ENCODE measurements at places on chromosomes 12 and 14.

GRCh38 chr12:52703878-52704277, 554 bp upstream of the KRT77 start:
- no peak for DNase-seq

DNA sequence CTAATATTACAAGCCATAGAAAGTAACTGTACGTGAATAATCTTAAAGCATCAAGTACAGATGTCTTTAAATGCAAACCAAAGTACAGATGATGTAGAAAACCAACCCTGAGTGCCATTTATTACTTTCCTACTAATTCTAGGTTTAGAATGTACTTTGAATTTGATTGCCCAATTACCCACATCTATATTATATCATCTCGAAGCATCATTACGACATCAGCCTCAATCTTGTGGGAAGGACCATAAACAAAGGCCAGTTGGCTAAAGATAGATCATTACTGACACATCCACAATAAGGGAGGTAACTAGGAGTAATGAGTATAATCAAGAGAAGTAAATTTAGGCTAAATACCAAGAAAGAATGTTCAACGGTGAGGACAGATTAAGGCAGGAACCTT, 478.9 kb downstream of the BCAT1 start:
- no peak for DNase-seq

GRCh38 chr12:45017916-45018315, 33.0 kb downstream of the DBX2 start:
- DNase-seq, result no peak

DNA sequence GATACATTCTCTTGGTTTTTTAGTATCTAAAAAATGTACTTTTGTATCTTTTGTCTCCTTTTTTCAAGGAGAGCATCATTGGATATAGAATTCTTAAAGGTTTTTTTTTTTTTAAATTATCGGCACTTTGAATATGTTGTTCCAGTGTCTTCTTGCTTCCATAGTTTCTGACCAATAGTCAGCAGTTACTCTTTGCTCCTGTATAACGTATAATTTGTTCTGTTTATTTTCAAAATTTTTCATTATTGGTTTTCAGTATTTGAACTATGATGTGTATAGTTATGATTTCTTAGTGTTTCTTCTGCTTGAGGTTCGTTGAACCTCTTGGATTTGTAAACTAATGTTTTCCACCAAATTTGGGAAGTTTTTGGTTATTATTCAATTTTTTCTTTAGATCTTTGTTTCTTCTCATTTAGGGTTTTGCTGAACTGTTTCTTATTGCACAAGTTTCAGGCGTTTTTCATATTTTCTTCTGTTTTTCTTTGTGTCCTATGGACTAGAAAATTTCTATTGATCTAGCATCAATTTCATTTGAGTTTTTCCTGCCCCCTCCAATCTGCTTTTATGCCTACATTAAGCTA, 93.9 kb downstream of the PLBD1 start:
- DNase-seq, result peak; percentile 5

GRCh38 chr12:106841510-106842302, 67.2 kb downstream of the RIC8B start:
- peak; percentile 49 for DNase-seq

DNA sequence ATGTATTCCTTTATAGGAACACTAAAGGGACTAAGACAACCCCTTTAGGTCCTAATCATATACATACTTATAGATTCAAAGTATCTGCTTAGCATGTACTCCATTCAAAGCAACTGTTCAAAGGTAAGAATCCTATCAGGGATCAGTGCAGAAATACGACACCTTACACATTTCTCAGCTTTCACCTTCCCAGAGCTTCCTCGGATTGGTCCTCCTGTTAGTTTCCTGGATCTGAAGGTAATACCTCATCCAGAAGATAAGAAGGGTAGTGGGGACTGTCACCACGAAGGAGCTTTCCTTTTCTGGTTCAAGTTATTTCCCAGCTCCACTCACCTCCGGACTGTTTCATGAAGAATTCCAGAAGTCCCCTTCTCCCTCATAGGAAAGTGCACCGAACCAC, 38.0 kb downstream of the RCOR1 start:
- DNase-seq, result no peak

GRCh38 chr14:71555654-71556559, 376.3 kb upstream of the RGS6 start:
- no peak for DNase-seq

GRCh38 chr12:106767206-106767605, 7.3 kb upstream of the RIC8B start:
- no peak for DNase-seq

- DNase-seq, result no peak
Measured at GRCh38 chr12:33184161-33184560, 255.5 kb downstream of the SYT10 start.

- DNase-seq, result no peak
Measured at GRCh38 chr14:59627011-59627520, 50.5 kb upstream of the CCDC175 start.

GRCh38 chr12:68536885-68537485, 73.7 kb upstream of the RAP1B start:
- DNase-seq, result no peak

DNA sequence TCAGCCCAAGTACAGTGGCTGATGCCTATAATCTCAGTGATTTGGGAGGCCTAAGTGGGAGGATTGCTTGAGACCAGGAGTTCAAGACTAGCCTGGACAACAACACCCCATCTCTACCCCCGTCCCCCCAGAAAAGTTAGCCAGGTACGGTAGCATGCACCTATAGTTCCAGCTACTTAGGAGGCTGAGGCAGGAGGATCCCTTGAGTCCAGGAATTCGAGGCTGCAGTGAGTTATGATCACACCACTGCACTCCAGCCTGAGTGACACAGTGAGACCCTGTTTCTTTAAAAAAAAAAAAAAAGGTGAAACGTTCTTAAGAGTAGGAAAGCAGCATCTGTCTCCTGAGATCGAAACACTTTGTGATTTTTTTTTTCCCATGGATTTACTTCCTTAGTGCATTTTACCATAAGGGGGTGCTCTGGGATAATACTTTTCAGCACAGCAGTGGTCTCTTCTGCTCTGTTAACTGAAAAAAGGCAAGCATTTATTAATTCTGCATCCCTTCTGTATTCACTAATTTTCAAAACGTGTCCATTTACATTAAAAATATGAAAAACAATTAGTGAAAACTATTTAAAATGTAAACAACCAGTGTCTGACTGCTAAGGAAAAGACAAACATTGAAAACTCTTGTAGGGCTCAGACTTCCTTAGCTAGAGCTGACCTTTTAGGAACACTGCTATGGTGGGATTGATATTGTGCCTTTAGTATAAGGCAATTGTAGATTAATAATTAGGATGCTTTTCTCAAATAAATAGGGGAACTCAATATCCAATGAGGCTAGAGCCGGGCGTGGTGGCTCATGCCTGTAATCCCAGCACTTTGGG, 31.2 kb upstream of the USP44 start:
- peak; percentile 38 for DNase-seq

DNA sequence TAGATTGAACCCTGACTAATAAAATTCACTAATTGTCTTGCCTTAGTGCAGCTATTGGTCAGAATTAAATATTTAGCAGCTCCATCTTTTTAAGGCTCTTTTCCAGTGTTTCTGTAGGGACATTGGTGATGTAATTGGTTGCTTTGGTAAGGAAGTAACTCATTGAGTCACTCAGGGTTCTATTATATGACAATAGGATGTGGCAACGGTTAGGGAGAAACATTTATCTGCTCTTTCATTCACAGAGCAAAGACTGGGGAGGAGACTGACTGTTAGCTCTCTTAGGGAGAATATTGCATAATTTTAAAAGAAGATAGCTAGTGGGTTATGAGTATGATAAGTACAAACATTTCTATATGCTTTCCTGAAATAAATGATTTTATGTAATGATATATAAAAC, 616.5 kb downstream of the TRHDE start:
- no peak for DNase-seq

DNA sequence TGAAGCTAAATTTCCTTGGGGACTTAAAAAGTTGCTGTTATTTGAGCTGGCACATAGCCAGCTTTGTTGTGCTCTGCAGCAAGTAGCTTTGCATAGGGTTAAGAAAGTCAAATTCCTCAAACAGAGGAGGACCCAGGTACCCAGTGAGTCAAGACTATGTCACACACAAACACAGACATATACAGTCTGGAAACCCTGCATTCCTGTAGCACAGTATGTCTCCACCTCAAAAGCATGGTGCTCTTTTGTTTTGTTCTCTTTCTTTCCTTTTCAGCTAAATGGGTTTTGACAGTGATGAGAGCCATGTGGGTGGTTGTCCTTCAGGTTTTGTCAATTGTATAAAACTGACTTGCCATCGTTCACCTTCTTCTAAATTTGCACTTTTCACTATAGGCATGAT, 179.6 kb upstream of the DIO2 start:
- peak; percentile 69 for DNase-seq
